ENCODE measurements at places on chromosomes 5 and 9. TPM values are rescaled to one million over a fixed set of nuclear protein-coding genes. Genes with fewer than 3 reads are reported as not detected.

GRCh38 chr5:138945421-138946240, 70.5 kb upstream of the LRRTM2 start:
- peaks cover 37% of the 10 kb centered on the region for H3K36me3 ChIP-seq
- no peaks in the 10 kb centered on the region for H3K27me3 ChIP-seq
- H3K27ac ChIP-seq, result no peak overlapping the region
- no peaks in the 10 kb centered on the region for H3K4me1 ChIP-seq
- H3K4me3 ChIP-seq, result no peak overlapping the region

- H3K4me1 ChIP-seq, result no peaks in the 10 kb centered on the region
- H3K27me3 ChIP-seq, result no peaks in the 10 kb centered on the region
- H3K4me3 ChIP-seq, result no peak overlapping the region
- DNase-seq, result no peak
- no peaks in the 10 kb centered on the region for H3K36me3 ChIP-seq
- no peak overlapping the region for H3K27ac ChIP-seq
These were observed 277.7 kb upstream of the DAP start for GRCh38 chr5:11038772-11039171.

GRCh38 chr9:93039456-93039855, 19.0 kb upstream of the SUSD3 start:
- H3K36me3 ChIP-seq, result no peaks in the 10 kb centered on the region
- no peak for DNase-seq
- no peak overlapping the region for H3K27ac ChIP-seq
- no peak overlapping the region for H3K4me3 ChIP-seq
- no peaks in the 10 kb centered on the region for H3K4me1 ChIP-seq
- no peaks in the 10 kb centered on the region for H3K27me3 ChIP-seq

DNA sequence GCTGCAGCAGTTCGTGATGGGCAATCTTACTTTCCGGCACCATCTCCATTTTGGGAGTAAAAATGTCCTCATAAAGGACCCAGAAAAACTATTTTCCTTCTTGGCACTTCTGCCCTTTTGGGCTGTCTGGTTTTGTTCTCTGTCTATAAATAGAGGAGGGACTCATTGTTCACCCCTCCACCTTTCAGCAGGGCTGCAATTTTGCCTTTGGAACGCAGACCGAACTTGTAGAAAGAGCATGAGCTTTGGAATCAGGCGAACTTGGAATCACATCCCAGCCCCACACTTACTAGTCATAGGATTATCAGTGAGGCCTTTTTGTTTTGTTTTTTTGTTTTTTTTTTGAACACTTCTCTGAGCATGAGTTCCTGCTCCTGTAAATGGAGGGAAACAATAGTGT, 178.1 kb upstream of the IL12B start:
- H3K36me3 ChIP-seq, result no peaks in the 10 kb centered on the region
- H3K4me3 ChIP-seq, result no peak overlapping the region
- H3K27ac ChIP-seq, result no peak overlapping the region

DNA sequence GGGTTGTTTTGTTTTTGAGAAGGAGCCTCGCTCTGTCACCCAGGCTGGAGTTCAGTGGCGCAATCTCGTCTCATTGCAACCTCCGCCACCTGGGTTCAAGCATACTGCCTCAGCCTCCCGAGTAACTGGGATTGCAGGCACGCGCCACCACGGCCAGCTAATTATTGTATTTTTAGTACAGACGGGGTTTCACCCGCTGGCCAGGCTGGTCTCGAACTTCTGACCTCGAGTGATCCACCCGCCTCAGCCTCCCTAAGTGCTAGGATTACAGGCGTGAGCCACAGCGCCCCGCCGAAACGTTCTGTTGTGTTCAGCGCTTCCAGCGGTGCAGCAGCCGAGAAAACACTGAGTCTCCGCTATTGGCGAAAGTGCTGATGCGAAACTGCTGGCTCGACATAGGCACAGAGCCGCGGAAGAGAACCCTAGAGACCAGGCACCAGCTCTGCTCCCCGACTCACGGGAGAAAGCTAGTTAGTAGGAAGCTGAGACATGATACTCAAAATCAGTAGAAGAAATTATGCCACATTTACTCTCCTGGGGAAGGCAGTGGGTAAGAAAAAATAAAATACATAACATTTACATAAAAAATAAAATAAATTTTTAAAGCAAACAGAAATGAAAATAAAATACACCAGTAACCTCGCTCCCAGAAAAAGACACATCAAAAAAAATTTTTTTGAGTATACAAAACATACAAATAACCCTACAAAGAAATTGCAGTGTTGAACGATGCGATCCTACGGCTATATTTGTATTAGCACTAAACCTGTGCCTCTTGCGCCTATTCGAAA, 31.6 kb downstream of the ANXA2R start:
- peak; percentile 92 for DNase-seq
- H3K4me3 ChIP-seq, result peak overlapping the region; percentile 73
- peak overlapping the region; percentile 37 for H3K27ac ChIP-seq
- peaks cover 36% of the 10 kb centered on the region for H3K36me3 ChIP-seq

GRCh38 chr9:25602400-25603044, 75.7 kb downstream of the TUSC1 start:
- peak overlapping the region; percentile 45 for H3K27ac ChIP-seq
- H3K27me3 ChIP-seq, result no peaks in the 10 kb centered on the region
- H3K4me1 ChIP-seq, result peaks cover 22% of the 10 kb centered on the region
- peak; percentile 9 for DNase-seq

DNA sequence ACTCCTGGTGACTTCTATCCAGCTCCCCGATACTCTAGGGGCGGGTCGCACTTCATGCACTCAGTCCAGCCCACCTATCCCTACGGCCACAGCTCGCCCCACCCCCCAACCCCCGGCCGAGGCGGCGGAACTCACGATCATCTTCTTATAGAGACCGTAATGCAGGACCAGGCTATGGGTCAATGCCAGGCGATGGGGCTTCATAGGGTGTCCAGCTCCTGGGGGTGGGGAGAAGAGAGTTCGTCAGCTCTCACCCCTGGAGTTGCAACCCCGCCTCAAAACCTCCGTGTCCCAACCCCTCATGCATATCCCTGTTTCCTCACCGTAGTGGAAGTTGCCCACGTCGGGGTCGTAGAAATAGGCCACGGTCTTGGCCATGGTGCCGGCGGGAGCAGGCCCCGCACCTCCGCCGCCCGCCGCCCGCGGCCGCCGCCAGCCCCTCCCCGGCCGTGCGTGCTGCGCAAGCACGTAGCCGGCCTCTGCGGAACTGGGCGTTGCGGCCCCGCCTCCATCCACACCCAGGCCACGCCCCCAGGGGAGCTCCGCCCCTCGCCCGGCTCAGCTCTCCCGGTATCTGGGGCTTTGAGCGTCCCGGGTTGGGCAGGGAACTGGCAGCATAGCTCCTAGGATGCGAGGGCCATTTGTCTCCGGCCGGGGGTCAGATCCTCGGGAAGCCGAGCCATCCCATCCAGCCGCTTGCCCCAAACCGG, at the start of the genes HDAC3 and RELL2:
Gene HDAC3, minus strand, starts transcription at position 437 of the 710 bp plus-strand sequence. Its CDS starts 59 bp downstream, at position 378.
Gene RELL2, plus strand, starts transcription at position 585 of the 710 bp plus-strand sequence. CDS start 1,229 bp downstream, outside the sequence.
- peak within 1 kb of the TSS; percentile 79 for H3K4me3 ChIP-seq
- H3K27me3 ChIP-seq, result no peaks in the 10 kb centered on the region
- peak; percentile 99 for DNase-seq
- H3K4me1 ChIP-seq, result peaks cover 29% of the 10 kb centered on the region
- H3K36me3 ChIP-seq, result peaks cover 47% of the 10 kb centered on the region

DNA sequence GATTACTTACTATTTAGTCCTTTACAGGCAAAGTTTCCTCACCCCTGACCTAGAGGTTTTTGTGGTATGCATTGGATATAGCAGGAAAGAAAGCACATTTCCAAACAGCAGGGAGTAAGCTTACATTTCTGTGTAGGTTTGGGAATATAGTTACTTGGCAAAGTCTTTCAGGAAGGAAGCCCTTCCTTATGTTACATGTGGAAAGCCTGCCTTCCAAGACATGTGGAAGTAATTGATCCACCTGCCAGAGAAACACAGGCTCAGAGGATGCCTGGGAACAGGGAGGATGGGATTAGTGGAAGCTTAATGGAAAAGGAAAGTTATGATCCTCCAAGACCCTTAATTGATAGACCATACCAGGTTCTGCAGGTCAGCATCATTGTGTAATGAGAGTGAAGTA, 87.3 kb upstream of the PPP1R2B start:
- H3K27me3 ChIP-seq, result peaks cover 2% of the 10 kb centered on the region
- H3K4me1 ChIP-seq, result no peaks in the 10 kb centered on the region
- no peak overlapping the region for H3K27ac ChIP-seq
- no peaks in the 10 kb centered on the region for H3K36me3 ChIP-seq

MYOT gene
- not detected for total RNA-seq

All from Calu3 (cell line).